Stimulated activated CD8-positive, alpha-beta memory T cell treated with anti-CD3 and anti-CD28 coated beads, Interleukin-15, amount 100 ng/mL, for 48 hours (primary cell): ENCODE measurements at places on chromosomes 1 and 21.

GRCh38 chr1:205346956-205347574 is 9.7 kb downstream of the KLHDC8A start:
- no peak for DNase-seq

DNA sequence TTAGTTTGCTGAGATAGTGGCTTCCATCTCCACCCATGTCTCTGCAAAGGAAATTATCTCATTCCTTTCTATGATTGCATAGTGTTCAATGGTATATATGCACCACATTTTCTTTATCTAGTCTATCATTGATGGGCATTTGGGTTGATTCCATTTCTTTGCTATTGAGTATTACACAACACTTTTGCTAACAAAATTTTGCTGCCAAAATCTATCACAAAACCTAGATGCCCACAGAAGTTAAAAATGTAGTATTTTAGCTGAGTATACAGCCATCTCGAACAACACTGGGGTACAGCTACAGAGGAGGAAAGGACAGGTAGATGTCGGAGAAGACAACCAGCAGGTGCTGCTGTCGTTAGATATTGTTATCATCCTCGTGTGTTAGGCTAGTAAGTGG is 67.7 kb downstream of the LBR start:
- DNase-seq, result no peak

- peak; percentile 22 for DNase-seq
These were observed 3.1 kb downstream of the ACTA1 start for GRCh38 chr1:229430761-229431283.

GRCh38 chr1:8661185-8662110 is 156.0 kb downstream of the RERE start:
- DNase-seq, result no peak

DNA sequence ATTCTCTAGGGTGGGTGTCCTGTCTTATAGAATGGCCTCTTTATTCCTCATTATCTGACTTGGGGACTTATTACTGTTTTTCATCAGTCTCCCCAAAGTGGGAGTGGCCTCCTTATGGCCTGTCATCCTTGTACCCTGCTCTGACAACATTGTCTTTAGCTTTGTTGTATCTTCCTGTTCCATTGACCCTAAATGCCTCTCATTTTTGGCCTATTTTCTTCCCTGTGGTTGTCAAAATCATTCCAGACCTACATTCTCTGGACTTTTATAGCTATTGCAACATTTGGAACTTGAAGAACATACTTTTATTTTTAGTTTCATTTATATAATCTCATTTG is 9.7 kb downstream of the SFT2D2 start:
- no peak for DNase-seq

- no peak for DNase-seq
These were observed 153.9 kb upstream of the GREM2 start for GRCh38 chr1:240765732-240766363.

- peak; percentile 52 for DNase-seq
These were observed at the start of gene C1orf56 for GRCh38 chr1:151047591-151047924. Gene C1orf56, plus strand, starts transcription at chr1:151047751. Its CDS starts 97 bp downstream, at chr1:151047848.

GRCh38 chr1:51284487-51284954 is 45.8 kb downstream of the TTC39A start:
- no peak for DNase-seq

GRCh38 chr1:198681831-198682759 is 43.3 kb downstream of the PTPRC start:
- DNase-seq, result peak; percentile 75

GRCh38 chr1:170680428-170680827 is 16.5 kb downstream of the PRRX1 start:
- no peak for DNase-seq

DNA sequence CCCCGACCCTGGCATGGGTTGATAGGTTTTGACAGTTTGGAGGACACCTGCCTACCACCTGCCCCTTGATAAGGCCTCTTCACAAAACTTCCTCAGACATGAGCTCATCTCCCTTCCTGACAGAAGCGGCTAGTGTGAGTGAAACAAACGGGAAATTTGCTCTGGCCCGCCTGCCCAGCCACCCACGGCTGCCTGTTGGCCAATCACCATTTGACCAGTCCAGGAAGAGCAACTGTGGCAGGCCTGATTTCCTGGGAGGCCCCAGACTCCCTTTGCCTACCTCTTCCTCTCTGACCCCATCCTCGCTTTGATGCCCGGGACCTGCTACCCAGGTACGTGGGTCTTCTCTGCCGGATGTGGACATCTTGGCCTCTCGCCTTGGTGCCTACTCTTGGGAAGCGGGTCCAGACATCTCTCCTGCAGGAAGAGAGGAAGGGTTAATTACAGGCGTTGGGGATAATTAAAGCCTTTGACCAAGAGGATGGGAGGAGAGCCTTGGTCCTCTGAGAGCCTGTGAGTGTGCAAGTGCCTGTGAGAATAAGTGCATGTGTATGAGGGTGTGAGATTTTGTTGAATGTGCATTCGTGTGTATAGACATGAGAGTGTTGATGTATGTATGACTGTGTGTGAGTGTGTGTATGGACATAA is 1.1 kb upstream of the EPHA2 start:
- no peak for DNase-seq

DNA sequence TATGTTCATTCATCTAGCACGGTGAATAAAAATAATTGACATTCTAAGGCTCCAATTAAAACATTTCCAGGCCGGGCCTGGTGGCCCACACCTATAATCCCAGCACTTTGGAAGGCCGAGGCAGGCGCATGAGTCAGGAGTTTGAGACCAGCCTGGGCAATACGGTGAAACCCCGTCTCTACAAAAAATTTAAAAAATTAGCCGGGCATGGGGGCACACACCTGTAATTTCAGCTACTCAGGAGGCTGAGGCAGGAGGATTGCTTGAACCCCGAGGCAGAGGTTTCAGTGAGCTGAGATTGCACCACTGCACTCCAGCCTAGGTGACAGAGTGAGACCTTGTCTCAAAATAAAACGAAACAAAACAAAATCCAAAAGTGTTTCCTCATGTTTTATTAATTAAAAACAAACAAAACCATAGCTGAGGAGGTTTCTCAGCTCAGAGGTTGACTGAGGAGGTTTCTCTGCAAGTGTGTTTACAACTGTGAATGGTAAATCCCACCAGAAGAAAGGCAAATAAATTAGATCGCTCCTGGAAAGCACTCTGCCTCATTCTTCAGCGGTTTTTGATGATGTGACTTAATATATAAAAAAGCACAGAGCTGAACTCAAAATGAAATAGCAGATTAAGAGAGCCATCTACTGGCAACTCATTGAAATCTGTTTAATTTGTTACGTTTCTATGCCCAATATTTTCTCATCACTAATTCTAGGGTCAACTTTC is 37.7 kb upstream of the ATG4C start:
- no peak for DNase-seq

- DNase-seq, result no peak
These were observed 50.5 kb upstream of the ERO1B start for GRCh38 chr1:236332092-236332758.

GRCh38 chr1:29593601-29594382 is 357.5 kb downstream of the PTPRU start:
- no peak for DNase-seq

- DNase-seq, result no peak
These were observed 24.5 kb downstream of the ROR1 start for GRCh38 chr1:63798284-63798683.

- no peak for DNase-seq
These were observed 32.4 kb upstream of the BSDC1 start for GRCh38 chr1:32426489-32427255.

- no peak for DNase-seq
These were observed 55.8 kb downstream of the VPS13D start for GRCh38 chr1:12285496-12286143.

- no peak for DNase-seq
These were observed 1.5 kb downstream of the RAP1A start for GRCh38 chr1:111621050-111621449.

DNA sequence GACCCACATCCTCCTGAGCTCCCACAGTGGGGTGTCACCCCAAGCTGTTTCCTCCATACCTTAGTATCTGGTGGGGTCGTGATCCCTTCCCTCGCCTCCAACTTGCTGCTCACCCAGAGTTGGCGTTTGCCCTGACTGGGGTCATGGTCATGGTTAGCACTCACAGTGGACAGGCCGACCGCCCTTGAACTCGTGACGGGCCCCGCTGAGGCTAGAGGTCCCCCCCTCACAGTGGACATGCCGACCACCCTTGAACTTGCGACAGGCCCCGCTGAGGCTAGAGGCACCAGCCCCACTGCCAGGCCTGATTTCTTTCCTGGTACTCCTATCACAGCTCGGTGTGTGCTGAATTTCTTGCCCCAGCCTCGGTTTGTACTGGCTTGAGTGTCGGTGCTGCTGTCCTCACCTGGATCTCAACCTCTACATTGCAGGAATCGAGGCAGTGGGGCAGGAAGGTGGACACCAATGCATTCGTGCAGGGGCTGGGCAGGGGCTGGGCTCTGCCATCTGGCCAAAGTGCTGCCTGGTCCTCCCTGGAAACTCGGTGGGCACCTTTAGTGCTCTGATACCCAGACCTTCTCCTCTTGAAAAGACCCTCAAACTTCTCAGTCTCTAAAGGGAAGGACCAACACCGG is 37.5 kb upstream of the AJAP1 start:
- DNase-seq, result no peak

DNA sequence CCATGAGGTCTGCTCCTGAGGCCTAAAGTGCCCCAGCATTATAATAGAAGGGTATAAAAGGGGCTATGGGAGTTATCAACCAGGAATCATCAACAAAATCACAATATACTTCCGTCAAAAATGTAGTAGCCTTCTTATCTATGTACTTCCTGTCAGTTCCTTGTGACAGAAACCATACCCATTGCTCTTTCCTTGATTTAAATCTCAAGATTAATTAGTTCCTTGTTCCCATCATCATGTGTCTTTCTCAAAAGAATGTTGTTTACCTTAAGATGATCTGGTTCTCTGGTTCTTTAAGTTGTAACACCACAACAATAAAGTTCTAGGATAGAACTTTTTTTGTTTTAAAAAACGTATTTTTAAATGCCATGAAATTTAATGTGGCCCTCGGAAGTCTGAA is 833.3 kb downstream of the LTN1 start:
- DNase-seq, result no peak

DNA sequence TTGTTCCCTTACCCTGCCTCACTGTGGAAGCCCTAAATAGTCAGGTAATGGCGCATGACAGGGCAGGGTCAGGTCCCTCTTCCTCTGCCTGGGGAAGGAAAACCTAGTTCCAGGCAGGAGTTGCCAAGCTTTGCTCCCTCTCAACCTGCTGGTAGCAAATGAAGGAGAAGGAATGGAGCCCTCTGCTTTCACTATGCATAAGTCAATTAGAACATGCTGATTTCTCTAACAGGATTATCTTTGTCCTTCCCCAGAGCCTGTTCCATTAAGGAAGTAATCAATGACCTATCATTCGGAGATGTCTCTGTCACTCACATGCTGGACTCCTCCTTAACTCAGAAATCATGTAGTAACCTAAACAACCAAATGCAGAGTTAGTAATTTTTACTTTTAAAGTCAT is 161.8 kb upstream of the NFIA start:
- DNase-seq, result no peak

GRCh38 chr21:36004441-36004840 is 55.9 kb downstream of the SETD4 start:
- DNase-seq, result no peak

- DNase-seq, result no peak
These were observed 12.0 kb downstream of the COQ8A start for GRCh38 chr1:226952118-226952441.

DNA sequence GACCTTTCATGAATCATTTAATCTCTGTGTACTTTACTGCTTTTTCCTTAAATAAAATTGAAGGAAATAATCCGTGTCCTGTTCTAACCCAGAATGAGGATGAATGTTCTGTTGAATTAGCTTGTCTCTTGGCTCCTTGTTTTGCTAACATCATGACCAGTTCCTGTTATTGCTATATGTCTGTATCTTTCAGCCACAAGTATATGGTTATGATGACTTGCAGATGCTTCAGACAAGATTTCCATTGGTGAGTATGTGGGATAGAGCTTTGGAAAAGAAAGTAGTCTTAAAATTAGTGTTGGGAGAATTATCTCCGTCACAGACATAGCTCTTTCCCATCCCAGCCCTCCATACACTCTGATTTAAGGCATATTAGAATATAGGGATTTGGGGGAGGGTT is 13.6 kb upstream of the HAX1 start:
- DNase-seq, result no peak

- DNase-seq, result no peak
These were observed 61.4 kb upstream of the LRIF1 start for GRCh38 chr1:111025109-111025508.

GRCh38 chr1:25747046-25747719 is 52.8 kb upstream of the SELENON start:
- no peak for DNase-seq

GRCh38 chr1:154753426-154753825 is 116.7 kb downstream of the KCNN3 start:
- no peak for DNase-seq

DNA sequence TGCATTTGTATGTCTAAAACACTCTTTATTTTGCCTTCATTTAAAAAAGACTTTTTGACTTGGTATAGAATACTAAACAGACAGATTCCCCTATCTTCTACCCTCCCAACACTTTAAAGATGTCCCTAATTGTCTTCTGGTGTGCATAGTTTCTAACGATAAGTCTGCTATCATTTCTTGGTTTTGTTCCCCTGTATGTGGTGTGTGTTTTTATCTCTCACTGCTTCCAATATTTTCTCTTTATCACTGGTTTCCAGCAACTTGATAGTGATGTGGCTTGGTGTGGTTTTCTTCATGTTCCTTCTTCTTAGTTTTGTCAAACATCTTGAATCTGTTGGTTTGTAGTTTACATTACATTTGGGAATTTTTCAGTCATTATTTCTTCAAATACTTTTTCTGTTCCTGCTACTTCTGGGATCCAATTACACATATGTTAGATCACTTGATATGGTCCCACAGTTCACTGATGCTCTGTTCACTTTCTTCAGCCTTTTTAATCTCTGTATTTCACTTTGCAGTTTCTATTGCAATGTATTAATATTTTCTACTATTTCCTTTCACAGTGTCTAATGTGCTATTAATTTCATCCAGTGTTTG is 23.2 kb downstream of the F5 start:
- no peak for DNase-seq

GRCh38 chr1:7975212-7975865 is 13.8 kb downstream of the PARK7 start:
- DNase-seq, result no peak
